Osteoblast (primary cell): ENCODE measurements at places on chromosomes 7 and 10. TPM values are rescaled to one million over a fixed set of nuclear protein-coding genes. Genes with fewer than 3 reads are reported as not detected.

NUTM2E gene
- not detected in 2 replicates for total RNA-seq

IL6 gene
- 37.4 and 52.8 TPM in 2 replicates for total RNA-seq

SPDYE11 gene
- not detected in 2 replicates for total RNA-seq

STEAP1 gene
- total RNA-seq, result 39.1 and 45.4 TPM in 2 replicates

STEAP4 gene
- 5.0 and 5.4 TPM in 2 replicates for total RNA-seq

HSPA14 gene
- total RNA-seq, result 11.9 and 12.7 TPM in 2 replicates

GJD4 gene
- under 0.01 TPM in 1 of 2 replicates, not detected in the other for total RNA-seq

OR2A1 gene
- 0.29 and 0.36 TPM in 2 replicates for total RNA-seq

PKD2L1 gene
- total RNA-seq, result not detected in 2 replicates

AKR1D1 gene
- under 0.01 TPM in 1 of 2 replicates, not detected in the other for total RNA-seq

FKBP6 gene
- total RNA-seq, result not detected in 2 replicates

ETV1 gene
- 15.9 and 22.4 TPM in 2 replicates for total RNA-seq

ADRB1 gene
- total RNA-seq, result not detected in 2 replicates

SPDYE2B gene
- not detected in 2 replicates for total RNA-seq

HECW1 gene
- total RNA-seq, result 2.9 and 6.5 TPM in 2 replicates

CALCR gene
- not detected in 2 replicates for total RNA-seq

WASHC2C gene
- 69.5 and 88.7 TPM in 2 replicates for total RNA-seq

IFIT3 gene
- total RNA-seq, result 33.9 and 43.8 TPM in 2 replicates

GIMAP5 gene
- total RNA-seq, result not detected in 2 replicates
